ENCODE measurements at places on chromosomes 1 and 21.

DNA sequence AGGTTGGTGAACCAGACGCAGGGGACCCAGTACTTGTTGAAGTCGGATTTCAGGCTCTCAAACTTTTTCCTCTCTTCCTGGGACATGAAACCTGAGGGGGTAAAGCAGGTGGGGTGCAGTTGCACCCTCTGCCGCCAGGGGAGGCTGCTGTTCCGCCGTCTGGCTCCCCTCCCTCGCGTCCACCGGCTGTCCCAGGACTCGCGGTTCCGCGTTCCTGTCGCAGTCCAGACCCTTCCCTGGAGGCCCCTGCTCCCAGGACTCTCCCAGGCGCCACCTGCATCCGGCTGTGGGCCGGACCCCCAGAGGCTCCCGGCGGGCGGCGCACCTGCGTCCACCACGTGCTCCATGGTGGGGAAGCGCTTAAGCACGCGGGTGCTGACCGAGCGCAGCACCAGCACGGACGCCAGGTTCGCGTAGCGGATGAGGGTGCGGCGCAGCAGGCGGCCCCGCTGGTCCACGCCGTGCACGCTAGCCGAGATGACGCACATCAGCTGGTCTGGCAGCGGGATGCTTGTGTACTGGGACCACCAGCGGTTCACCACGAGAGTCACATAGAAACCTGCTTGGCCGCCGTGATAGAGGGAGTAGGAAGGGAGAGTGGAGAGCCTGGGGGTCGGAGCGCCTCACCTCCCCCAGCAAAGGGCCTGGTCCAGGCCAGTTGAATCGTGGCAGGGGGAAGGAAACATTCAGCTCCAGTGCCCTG, 1.7 kb downstream of the BEST4 start:
- no peak overlapping the region for H3K27ac ChIP-seq
- H3K27me3 ChIP-seq, result peaks cover 12% of the 10 kb centered on the region
- H3K4me1 ChIP-seq, result peaks cover 35% of the 10 kb centered on the region
- peak; percentile 88 for DNase-seq
- no peaks in the 10 kb centered on the region for H3K36me3 ChIP-seq
- peak overlapping the region; percentile 70 for H3K4me3 ChIP-seq

- no peaks in the 10 kb centered on the region for H3K36me3 ChIP-seq
- no peak overlapping the region for H3K27ac ChIP-seq
- DNase-seq, result no peak
- peaks cover 30% of the 10 kb centered on the region for H3K4me1 ChIP-seq
These were observed 51.1 kb downstream of the IER5 start for GRCh38 chr1:181139631-181140061.

DNA sequence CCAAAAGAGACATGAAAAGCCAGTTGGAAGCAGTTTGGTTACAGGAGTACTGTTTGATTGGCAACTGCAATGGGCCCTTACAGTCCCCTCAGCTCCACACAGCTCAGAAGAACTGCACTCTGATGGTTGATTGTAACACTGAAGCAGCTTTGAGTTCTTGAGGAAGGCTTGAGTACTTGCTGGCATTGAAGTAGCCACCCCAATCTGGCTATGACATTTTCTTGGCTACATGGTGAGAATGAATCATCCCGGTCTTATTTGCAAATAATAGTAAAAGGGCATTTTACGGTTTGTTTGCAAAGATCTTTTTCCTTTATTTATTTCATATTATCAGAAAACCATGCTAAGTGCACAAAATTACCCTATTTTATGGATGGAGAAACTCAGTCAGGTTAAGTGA, 159.7 kb upstream of the BEND5 start:
- H3K4me1 ChIP-seq, result peaks cover 11% of the 10 kb centered on the region
- H3K36me3 ChIP-seq, result no peaks in the 10 kb centered on the region
- no peak overlapping the region for H3K27ac ChIP-seq
- peaks cover 4% of the 10 kb centered on the region for H3K27me3 ChIP-seq
- H3K4me3 ChIP-seq, result no peak overlapping the region

DNA sequence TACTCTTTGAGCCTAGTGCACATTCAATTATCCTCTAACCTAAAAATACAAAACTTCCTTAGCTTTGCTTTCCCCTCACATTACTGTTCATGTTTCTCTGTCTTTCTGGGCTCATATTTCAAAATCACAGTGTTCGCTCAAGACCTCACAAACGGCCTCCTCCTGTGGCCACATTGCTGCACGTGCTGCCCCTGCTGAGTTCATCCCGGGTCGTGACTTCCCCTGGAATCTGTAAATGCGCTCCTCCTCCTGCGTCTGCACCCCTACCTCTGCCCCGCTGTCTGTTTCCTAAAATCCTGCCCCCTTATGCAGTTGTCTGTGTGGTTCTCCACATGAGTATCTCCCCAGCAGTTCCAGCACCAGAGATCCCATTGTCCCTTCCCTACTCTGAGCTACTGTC, 45.5 kb upstream of the RAVER2 start:
- no peak overlapping the region for H3K27ac ChIP-seq
- H3K27me3 ChIP-seq, result no peaks in the 10 kb centered on the region
- no peaks in the 10 kb centered on the region for H3K36me3 ChIP-seq
- H3K4me3 ChIP-seq, result no peak overlapping the region
- no peak for DNase-seq
- H3K4me1 ChIP-seq, result peaks cover 11% of the 10 kb centered on the region

GRCh38 chr1:110912784-110913183, 39.8 kb downstream of the CD53 start:
- H3K27me3 ChIP-seq, result no peaks in the 10 kb centered on the region
- H3K4me3 ChIP-seq, result no peak overlapping the region

GRCh38 chr1:156422602-156423091, 53.6 kb downstream of the RHBG start:
- peak overlapping the region; percentile 76 for H3K4me3 ChIP-seq
- H3K4me1 ChIP-seq, result peaks cover 34% of the 10 kb centered on the region
- DNase-seq, result no peak
- H3K36me3 ChIP-seq, result no peaks in the 10 kb centered on the region

Data from WTC11 (cell line).